ENCODE measurements at places on chromosomes 11 and 22. TPM values are rescaled to one million over a fixed set of nuclear protein-coding genes. Genes with fewer than 3 reads are reported as not detected.

The ZP1 gene
- not detected for total RNA-seq

DNA sequence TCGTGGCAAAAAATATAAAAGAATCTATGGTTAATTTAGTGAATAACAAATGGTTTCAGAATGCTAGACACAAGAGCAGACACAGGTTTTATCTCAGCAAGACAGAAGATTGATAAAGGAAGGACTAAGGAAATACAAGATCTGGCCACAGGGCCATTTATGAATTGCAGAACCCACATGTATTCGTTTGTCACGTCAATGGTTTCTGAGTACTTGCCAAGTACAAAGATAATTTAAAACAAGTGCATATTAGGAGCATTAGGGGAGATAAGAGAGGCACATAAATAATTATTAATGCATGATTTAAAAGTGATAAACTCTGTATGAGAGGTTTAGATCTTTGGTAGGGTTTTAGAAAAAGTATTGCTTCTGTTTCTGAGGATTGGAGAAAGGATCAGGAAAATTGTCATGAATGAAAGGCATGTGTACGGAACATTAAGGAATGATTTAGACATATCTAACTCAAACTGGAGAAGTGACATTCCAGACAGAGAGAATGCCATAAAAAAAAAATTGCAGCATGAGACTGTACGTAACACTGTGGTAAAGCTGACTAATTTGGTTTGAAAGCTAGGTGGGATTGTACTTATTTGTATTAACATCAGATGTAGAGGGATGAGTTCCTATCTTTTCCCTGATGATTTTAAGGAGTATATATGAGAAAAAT lies 727.1 kb downstream of the NELL1 start:
- H3K27me3 ChIP-seq, result no peaks in the 10 kb centered on the region
- no peak overlapping the region for H3K27ac ChIP-seq
- no peak overlapping the region for H3K4me3 ChIP-seq

DNA sequence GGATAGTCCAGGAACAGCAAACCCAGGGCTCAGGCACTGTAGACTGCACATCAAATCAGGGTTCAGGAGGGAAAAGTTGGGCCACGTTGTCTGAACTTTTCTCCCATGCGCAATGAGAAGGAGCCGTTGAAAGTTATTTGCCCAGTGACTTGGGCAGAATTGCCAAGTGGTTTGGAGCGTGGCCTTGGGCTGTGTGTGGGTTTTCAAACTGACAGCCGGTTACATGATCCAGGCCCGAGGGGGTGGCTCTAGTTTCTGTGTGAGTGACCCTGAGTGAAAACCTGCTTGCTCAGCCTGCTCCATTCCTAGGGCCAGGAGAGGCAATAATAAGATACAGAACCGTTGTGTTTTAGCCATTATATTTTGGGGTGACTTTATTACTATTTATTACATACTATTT lies 20.3 kb downstream of the MB start:
- H3K27ac ChIP-seq, result no peak overlapping the region
- H3K4me1 ChIP-seq, result no peaks in the 10 kb centered on the region
- no peak overlapping the region for H3K4me3 ChIP-seq

- no peak for DNase-seq
- no peaks in the 10 kb centered on the region for H3K4me1 ChIP-seq
- H3K4me3 ChIP-seq, result no peak overlapping the region
- H3K36me3 ChIP-seq, result no peaks in the 10 kb centered on the region
- no peak overlapping the region for H3K27ac ChIP-seq
- H3K27me3 ChIP-seq, result no peaks in the 10 kb centered on the region
Observed at GRCh38 chr11:19316434-19316833, 75.7 kb upstream of the E2F8 start.

The SEC14L6 gene
- 0.07 TPM for total RNA-seq

DNA sequence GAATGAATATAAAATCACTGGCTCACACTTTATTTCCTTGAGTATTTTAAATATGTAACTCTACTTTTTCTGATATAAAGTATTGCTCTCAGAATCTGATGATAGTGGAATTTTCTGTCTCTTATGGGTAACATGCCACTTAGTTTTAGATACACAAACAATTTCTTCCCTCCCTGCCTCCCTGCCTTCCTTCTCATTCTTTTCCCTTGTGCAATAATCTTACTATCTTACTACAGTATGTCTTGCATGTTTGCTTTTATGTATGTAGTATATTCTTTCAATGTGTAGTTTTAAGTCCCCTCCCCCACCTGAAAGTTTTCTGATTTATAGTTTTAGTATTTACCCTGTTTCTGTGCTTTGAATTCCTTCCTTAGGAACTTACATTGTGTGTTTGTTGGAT lies 48.4 kb downstream of the INSC start:
- no peaks in the 10 kb centered on the region for H3K4me1 ChIP-seq
- H3K4me3 ChIP-seq, result no peak overlapping the region
- DNase-seq, result no peak
- H3K27ac ChIP-seq, result no peak overlapping the region

- H3K4me1 ChIP-seq, result no peaks in the 10 kb centered on the region
- H3K36me3 ChIP-seq, result no peaks in the 10 kb centered on the region
- H3K27ac ChIP-seq, result no peak overlapping the region
- no peak for DNase-seq
- no peak overlapping the region for H3K4me3 ChIP-seq
Observed at GRCh38 chr11:126398721-126399120, 43.2 kb downstream of the ST3GAL4 start.

The DLG2 gene
- total RNA-seq, result 1.6 TPM

The SLC22A6 gene
- total RNA-seq, result not detected

- H3K27me3 ChIP-seq, result no peaks in the 10 kb centered on the region
- H3K27ac ChIP-seq, result no peak overlapping the region
- DNase-seq, result no peak
- no peaks in the 10 kb centered on the region for H3K36me3 ChIP-seq
- H3K4me1 ChIP-seq, result no peaks in the 10 kb centered on the region
Observed at GRCh38 chr11:107179829-107180228, 161.6 kb upstream of the GUCY1A2 start.

DNA sequence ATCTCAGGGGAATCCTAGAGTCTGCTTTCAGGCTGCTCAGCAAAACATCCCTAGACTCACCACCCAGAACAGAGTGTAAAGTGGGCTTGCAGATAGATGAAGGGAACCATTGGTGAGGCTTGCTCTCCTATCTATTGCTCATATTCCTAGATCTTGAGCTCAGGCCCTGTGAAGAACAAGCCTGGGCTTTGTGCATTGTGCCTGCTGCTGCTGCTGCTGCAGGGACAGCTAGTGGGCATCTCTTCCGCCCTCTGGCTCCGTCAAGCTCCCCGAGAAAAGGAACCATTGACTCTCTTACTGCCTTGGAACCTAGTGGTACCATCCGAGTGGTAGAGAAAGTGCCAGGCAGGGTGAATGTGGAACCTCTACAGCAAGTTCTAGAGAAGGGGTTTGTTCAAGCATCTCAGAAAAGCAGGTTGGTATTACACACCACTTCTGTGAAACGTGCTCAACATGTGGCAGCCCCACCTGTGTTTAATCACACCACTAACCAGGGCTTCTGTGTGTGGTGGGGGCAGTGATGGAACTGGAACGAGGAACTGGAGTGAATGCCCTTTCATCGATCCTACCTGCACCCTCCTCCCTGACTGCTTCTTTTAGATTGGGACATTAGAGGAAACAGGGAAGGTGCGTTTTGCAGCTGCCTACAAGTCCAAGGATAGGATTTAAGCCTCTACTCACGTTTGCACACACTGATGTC lies 4.4 kb downstream of the BACE1-AS start:
- H3K27ac ChIP-seq, result no peak overlapping the region
- no peaks in the 10 kb centered on the region for H3K27me3 ChIP-seq
- no peak overlapping the region for H3K4me3 ChIP-seq
- no peak for DNase-seq

- no peak for DNase-seq
- H3K4me3 ChIP-seq, result no peak overlapping the region
- H3K36me3 ChIP-seq, result no peaks in the 10 kb centered on the region
- no peaks in the 10 kb centered on the region for H3K4me1 ChIP-seq
- no peaks in the 10 kb centered on the region for H3K27me3 ChIP-seq
Observed at GRCh38 chr11:34363363-34364084, 5.7 kb upstream of the ABTB2 start.

The RBM4B gene
- total RNA-seq, result 4.7 TPM

The DRD2 gene
- not detected for total RNA-seq

- no peaks in the 10 kb centered on the region for H3K36me3 ChIP-seq
- H3K27me3 ChIP-seq, result no peaks in the 10 kb centered on the region
- no peak overlapping the region for H3K27ac ChIP-seq
- no peak overlapping the region for H3K4me3 ChIP-seq
- DNase-seq, result no peak
Observed at GRCh38 chr11:92387859-92388258, 163.2 kb downstream of the FAT3 start.

DNA sequence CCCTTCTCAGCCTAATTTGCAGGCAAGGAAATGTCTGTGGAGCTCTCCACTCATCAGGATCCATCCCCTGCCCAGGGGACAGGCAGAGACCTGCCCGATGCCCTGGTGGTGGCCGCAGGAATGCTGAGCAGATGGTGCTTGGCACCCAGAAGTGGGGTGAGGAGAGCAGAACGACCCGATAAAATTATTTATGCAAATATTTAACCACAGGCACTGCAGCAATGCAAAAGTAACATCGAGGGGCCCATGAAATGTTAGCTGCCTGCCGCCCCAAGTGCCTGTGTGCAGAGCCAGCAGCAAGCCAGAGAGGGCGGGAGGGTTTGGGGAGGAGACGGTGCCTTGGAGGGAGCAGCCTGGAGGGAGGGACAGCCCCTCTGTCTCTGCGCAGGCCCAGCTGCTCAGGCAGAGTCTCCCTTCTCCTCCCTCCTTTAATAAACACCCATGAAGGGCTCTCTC lies 205.5 kb downstream of the CTTN start:
- H3K36me3 ChIP-seq, result no peaks in the 10 kb centered on the region
- H3K4me1 ChIP-seq, result peaks cover 12% of the 10 kb centered on the region
- DNase-seq, result no peak
- no peak overlapping the region for H3K27ac ChIP-seq
- H3K27me3 ChIP-seq, result no peaks in the 10 kb centered on the region

The C11orf87 gene
- total RNA-seq, result not detected

The OR8G5 gene
- not detected for total RNA-seq

DNA sequence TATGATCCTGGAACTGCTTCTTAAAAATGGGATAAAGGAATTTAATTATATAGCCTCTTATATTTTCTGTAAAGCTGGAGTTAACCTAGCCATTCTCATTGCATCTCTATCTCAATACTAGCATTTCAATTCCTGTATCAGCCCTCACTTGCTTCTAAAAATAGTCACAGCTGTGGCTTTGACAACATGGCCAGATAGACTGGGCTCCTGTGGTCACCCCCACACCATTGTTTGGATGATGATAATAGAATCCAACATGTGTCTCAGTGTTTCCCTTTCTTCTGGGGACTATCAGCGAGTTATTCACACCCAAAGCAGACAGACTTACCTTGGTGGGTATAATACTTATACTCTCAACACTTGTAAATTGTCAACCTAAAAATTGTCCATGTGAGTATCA lies 6.9 kb downstream of the VWA5A start:
- DNase-seq, result no peak
- H3K4me1 ChIP-seq, result no peaks in the 10 kb centered on the region
- H3K4me3 ChIP-seq, result no peak overlapping the region
- H3K27ac ChIP-seq, result no peak overlapping the region

GRCh38 chr11:86278226-86278625 lies 23.8 kb upstream of the HIKESHI start:
- no peak overlapping the region for H3K27ac ChIP-seq
- peaks cover 7% of the 10 kb centered on the region for H3K36me3 ChIP-seq
- H3K27me3 ChIP-seq, result no peaks in the 10 kb centered on the region
- no peaks in the 10 kb centered on the region for H3K4me1 ChIP-seq

The TTC36 gene
- 77.7 TPM for total RNA-seq

- no peak overlapping the region for H3K27ac ChIP-seq
- peak overlapping the region; percentile 61 for H3K4me3 ChIP-seq
- no peaks in the 10 kb centered on the region for H3K4me1 ChIP-seq
- no peaks in the 10 kb centered on the region for H3K27me3 ChIP-seq
Observed at GRCh38 chr22:24592058-24592850, 619 bp downstream of the LRRC75B start.

The RPS6KA4 gene
- total RNA-seq, result 17.9 TPM

GRCh38 chr11:111532365-111532709 lies 8.2 kb upstream of the LAYN start:
- H3K36me3 ChIP-seq, result no peaks in the 10 kb centered on the region
- DNase-seq, result no peak
- no peaks in the 10 kb centered on the region for H3K4me1 ChIP-seq

DNA sequence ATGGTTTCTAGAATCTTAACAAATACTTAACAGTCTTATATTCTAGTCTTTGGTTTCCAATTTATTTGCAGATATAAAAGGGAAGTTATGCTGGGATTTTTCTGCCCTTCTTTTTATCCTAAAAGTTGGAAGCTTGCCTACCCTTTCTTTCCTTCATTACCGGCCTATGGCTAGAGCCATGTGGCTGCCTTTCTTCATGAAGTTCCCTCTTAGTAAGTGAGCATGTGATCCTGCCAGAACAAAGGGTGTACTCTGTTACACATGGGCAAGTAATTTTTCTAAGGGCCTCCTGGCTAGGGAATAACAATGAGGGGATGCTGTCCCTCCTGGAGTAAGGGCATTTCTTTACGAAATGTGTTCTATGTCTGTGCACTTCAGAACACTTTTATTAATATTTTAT lies 252.1 kb upstream of the PITPNB start:
- DNase-seq, result no peak
- H3K36me3 ChIP-seq, result no peaks in the 10 kb centered on the region
- H3K4me3 ChIP-seq, result no peak overlapping the region
- H3K27me3 ChIP-seq, result no peaks in the 10 kb centered on the region

- H3K27me3 ChIP-seq, result peaks cover 28% of the 10 kb centered on the region
- no peaks in the 10 kb centered on the region for H3K4me1 ChIP-seq
- no peak within 1 kb of the TSS for H3K4me3 ChIP-seq
- no peak for DNase-seq
- no peaks in the 10 kb centered on the region for H3K36me3 ChIP-seq
- no peak within 1 kb of the TSS for H3K27ac ChIP-seq
Observed at GRCh38 chr11:111514216-111515031, at the start of gene HOATZ. TSS of gene HOATZ (plus strand) at chr11:111514778. CDS start at chr11:111514785, 7 bp downstream.

DNA sequence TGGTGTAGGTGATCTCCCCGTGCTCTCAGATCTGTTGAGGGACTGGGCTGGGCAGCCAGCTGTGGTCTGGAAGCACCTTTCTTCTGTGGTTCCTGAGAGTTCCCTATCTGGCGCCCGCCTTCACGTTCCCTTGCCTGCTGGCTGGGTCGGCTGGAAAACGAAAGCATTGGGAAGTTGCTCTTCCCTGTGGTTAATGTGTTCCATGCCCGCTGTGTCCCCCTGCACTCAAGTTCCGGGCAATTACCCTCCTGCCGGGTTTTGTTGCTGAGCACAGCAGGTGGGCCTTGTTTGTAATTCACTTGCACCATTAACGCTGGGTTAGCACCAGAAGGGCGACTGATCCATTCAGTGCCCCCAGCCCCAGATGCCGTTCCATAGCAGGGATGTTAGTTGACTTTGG lies 134.1 kb downstream of the GRIK4 start:
- no peak overlapping the region for H3K4me3 ChIP-seq
- no peak for DNase-seq
- H3K27me3 ChIP-seq, result no peaks in the 10 kb centered on the region
- H3K27ac ChIP-seq, result no peak overlapping the region
- H3K4me1 ChIP-seq, result no peaks in the 10 kb centered on the region
- no peaks in the 10 kb centered on the region for H3K36me3 ChIP-seq

All from right lobe of liver (tissue), 6 donors.